Stimulated activated CD8-positive, alpha-beta memory T cell treated with anti-CD3 and anti-CD28 coated beads, Interleukin-4, amount 100 ng/mL, for 1 hour (primary cell): ENCODE measurements at places on chromosomes 5 and 9.

GRCh38 chr9:4306066-4306776 lies 6.4 kb upstream of the GLIS3 start:
- DNase-seq: no peak

- DNase-seq: no peak
These were observed 60.4 kb downstream of the STK10 start for GRCh38 chr5:172127581-172127980.

DNA sequence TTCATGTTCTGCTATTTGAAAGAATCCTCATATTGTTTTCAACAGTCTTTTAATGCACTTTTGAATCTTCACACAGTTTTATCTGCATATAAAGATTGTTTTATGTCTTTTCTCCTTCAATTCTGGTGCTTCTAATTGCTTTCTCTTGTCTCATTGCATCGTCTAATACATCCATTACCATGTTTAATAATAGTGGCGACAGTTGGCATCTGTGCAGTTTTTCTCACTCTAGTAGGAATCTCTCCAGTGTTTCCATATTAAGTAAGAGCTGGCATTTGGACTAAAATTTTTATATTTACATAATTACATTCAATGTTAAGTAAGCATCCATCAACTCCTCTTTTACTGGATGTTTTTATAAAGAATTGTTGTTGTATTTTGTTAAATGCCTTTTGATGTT lies 49.9 kb downstream of the ADCY2 start:
- DNase-seq: no peak

DNA sequence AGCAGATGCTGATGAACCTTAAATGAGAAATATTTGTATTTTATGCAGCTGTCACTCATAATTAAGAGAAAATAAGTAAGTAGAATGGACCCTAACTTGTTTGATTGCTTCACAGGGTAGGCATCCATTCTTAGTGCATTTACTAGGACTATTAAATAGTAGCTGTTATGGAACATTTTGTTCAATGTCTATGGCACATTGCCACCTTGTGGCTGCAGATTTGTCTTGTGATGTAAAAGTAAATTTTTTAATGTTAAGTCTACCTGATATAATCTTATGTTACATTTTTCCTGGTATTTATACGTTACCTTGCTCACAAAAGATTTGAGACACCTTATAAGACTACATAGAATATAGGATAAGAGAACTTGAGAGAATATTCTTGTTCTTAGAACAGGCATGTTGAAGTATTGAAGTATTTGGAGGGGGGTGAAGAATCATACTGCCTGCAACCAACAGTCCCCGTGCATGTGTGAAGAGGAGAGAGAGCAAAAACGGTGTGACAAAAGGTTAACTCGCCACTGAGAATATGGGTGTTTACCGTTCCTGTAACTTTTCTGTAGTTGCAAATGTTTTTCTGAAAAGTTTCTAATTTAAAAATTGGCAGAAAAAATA lies 161.1 kb downstream of the MAST4 start:
- no peak for DNase-seq

GRCh38 chr9:110825950-110826349 lies 157.4 kb downstream of the MUSK start:
- DNase-seq: no peak

- no peak for DNase-seq
These were observed 74.3 kb downstream of the LRSAM1 start for GRCh38 chr9:127525401-127526188.

DNA sequence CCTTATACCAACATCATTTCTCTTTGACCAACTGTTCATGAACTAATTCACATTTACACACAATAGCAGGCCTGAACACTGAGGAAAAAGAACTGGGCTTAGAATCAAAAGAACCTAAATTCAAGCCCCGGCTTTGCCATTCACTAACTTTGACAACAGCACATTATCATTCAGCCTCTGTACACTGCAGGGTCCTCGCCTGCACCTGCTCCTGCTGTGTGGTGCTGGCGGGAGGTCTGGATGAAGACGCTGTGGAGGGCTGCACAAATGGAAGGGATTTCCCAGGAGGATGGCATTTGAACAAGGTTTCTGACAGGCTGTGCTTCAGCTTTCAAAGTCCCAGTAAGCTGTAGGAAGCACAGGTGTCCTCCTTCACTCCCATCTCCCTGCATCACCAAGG lies 151.2 kb downstream of the ZDHHC21 start:
- DNase-seq: no peak

GRCh38 chr9:109369285-109369684 lies 48.4 kb upstream of the EPB41L4B start:
- DNase-seq: no peak

DNA sequence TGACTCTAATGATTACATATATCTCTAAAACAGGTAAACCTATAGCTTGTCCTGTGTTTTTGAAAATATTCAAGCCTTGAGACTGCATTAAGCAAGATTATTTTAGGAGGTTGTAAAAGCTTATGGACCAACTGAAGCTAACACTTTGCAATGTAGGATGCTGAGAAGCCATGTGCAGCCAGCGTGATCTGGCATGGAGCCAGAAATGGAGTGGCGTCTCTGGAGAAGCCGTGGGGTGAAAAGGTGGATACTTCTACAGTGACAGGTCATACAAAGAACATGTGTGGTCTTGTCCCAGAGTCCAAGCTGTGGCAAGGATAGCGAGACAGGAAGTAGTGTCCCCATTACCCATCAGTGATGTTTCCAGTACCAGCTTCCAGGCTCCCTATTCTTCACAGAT lies 100.8 kb upstream of the CD180 start:
- DNase-seq: no peak
